ENCODE measurements at places on chromosomes 7 and 10. TPM values are rescaled to one million over a fixed set of nuclear protein-coding genes. Genes with fewer than 3 reads are reported as not detected.
A peak's percentile ranks its signal among the peaks of the same experiment; 100 is the strongest.

DNA sequence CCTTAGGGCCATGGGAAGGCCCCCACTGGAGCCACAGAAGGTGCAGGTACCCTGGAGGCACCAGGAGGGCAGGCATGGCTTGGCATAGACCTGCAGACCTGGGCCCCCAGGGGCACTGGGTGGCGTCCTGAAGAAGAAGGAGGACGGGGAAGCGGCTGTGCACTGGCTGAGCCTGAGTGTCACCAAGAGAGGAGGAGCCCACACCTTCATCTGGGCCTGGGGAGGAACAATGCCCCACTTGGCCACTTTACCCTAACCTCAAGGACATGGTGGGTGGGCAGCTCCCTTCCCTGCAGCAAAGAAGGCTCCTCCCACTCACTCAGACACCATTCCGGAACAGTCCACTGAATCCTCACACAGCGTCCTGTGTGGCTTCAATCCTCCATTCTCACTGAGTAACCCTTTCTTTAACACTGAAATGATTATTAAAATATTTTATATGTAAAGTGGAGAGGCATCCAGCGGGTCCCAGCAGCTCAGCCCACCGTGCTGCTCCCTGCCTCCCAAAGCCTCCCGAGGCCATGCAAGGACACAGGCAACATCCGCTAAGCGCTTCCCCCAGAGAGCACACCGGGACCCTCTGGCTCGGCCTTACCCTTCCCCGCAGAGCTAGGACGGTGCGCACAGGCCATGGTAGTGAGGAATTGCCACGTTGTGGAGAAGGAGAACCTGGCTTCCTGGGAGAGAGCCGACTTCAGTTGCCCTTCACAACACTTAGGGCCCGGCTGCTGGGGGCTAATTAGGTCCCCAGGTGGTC lies 516.7 kb upstream of the MGMT start:
- H3K27me3 ChIP-seq = peaks cover 3% of the 10 kb centered on the region
- H3K4me1 ChIP-seq = no peaks in the 10 kb centered on the region
- H3K4me3 ChIP-seq = no peak overlapping the region
- H3K27ac ChIP-seq = no peak overlapping the region

DNA sequence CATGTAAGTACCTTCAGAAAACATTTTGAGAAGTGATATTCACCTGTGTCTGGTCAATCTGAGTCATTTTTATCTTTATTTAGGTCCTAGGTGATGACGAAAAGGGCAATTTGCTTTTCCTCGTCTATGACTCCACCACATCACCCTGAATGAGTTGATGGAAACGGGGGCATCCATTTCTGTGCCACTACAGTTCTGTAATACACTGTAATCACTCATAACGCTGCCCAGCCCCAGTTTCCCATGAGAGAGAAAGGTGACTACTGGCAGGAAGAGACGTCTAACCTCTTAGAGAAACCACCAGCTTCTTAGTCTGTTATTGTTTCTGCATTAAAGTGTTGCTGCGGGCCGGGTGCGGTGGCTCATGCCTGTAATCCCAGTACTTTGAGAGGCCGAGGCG lies 205.3 kb upstream of the MKLN1 start:
- H3K4me3 ChIP-seq = no peak overlapping the region
- peaks cover 2% of the 10 kb centered on the region for H3K36me3 ChIP-seq
- no peak overlapping the region for H3K27ac ChIP-seq
- no peaks in the 10 kb centered on the region for H3K4me1 ChIP-seq

DNA sequence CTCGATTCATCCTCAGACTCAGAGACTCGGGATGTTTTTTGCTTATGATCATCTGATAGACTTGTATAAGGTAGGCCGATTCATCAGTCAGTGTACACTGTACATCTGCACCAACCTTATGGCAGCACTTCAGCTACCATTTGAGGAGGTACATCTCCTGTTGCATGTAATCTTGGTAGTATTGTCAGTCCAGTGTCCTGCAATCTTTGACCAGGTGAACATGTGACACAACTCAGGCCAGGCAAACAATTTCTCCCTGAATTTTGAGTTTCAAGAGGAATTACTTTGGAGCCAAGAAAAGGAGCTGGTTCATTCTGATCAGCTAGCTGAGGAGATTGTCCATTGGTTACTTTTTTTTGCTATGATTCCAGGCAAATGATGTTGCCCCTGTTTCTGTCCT lies 19.7 kb upstream of the WASL start:
- no peak overlapping the region for H3K4me3 ChIP-seq
- no peak for DNase-seq
- peaks cover 5% of the 10 kb centered on the region for H3K27me3 ChIP-seq
- H3K27ac ChIP-seq = no peak overlapping the region

GRCh38 chr7:88457320-88457719 lies 150.6 kb upstream of the STEAP4 start:
- no peaks in the 10 kb centered on the region for H3K36me3 ChIP-seq
- no peak for DNase-seq
- H3K27me3 ChIP-seq = no peaks in the 10 kb centered on the region
- no peaks in the 10 kb centered on the region for H3K4me1 ChIP-seq

DNA sequence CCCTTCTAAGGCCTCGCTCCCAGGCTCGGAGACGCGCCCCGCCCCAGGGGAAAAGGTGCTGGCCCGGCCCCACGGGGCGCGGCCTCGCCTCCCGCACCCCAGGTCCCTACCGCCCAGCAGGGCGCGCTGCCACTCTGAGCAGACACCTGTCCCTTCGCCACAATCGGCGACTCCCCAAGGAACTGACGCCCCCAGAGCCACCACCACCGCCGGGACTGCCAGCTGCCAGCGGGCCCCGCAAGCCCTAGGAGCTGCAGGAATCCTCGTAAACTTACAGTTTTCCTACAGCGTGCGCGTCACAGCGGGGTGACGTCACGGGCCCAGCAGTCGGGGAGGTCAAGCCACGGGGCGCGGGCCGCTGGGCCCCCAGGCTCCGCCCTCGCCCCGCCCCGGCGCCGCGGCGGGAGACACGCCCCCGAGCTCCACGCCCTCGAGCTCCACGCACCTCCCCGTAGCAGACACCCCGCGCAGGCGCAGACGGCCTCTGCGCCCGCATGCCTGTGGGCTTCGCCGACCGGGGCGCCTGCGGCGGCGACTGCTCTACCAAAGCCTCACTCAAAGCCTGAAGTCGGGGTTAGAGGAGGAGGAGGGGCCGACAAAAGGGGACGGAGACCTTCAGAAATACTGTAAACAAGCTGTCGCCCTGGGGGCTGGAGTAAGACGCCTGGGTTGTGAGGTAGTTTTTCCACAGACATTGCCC lies at the start of gene ZNF438:
TSS of gene ZNF438 (minus strand) at position 308 of the 700 bp plus-strand sequence. CDS start 154,831 bp downstream, outside the sequence.
- H3K4me3 ChIP-seq = peak within 1 kb of the TSS; percentile 83
- peak; percentile 95 for DNase-seq
- H3K27ac ChIP-seq = peak within 1 kb of the TSS; percentile 97
- H3K27me3 ChIP-seq = no peaks in the 10 kb centered on the region
- peaks cover 2% of the 10 kb centered on the region for H3K36me3 ChIP-seq

GRCh38 chr7:107001490-107001889 lies 43.0 kb upstream of the PRKAR2B start:
- H3K27me3 ChIP-seq = peaks cover 7% of the 10 kb centered on the region
- H3K4me3 ChIP-seq = no peak overlapping the region
- H3K4me1 ChIP-seq = no peaks in the 10 kb centered on the region
- H3K36me3 ChIP-seq = no peaks in the 10 kb centered on the region
- no peak for DNase-seq
- H3K27ac ChIP-seq = no peak overlapping the region

DNA sequence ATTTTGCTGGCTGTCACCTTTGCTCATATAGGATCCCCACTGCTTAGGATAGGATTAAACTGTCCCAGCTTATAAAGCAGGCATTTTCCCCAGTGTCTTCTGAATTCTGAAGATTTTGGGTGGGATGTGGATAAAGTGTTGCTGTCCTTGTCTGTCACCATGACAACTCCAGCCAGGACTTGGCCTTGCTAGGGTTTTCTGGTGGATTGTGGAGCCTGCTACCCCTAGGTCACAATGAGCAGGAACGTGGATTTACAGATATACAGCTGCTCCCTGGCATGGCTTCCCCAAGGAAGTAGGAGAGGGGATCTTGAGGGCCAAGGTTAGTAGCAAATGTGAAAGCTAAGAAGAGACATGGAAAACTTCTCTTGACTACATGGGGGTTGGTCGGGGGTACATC lies 220.7 kb downstream of the WDR11 start:
- no peaks in the 10 kb centered on the region for H3K4me1 ChIP-seq
- DNase-seq = no peak
- H3K27ac ChIP-seq = no peak overlapping the region
- peaks cover 2% of the 10 kb centered on the region for H3K36me3 ChIP-seq
- no peak overlapping the region for H3K4me3 ChIP-seq

GRCh38 chr7:49766966-49767365 lies 6.5 kb upstream of the VWC2 start:
- H3K4me1 ChIP-seq = no peaks in the 10 kb centered on the region
- DNase-seq = no peak
- H3K36me3 ChIP-seq = no peaks in the 10 kb centered on the region
- H3K27ac ChIP-seq = no peak overlapping the region
- H3K27me3 ChIP-seq = peaks cover 35% of the 10 kb centered on the region

DNA sequence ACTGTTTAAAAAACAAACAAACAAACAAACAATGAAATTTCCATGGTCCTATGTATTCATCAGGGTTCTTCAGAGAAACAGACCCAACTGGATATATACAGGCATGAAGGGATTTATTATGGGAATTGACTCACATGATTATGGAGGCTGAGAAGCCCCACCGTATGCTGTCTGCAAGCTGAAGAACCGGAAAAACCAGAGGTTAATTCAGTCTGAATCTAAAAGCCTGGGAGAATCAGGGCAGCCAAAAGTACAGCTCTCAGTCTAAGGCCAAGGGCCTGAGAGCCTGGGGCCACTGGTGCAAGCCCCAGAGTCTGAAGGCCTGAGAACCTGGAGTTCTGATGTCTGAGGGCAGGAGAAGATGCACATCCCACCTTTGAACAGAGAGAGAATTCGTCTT lies 163.5 kb downstream of the MDFIC start:
- H3K4me3 ChIP-seq = no peak overlapping the region
- no peaks in the 10 kb centered on the region for H3K27me3 ChIP-seq
- no peak overlapping the region for H3K27ac ChIP-seq
- no peaks in the 10 kb centered on the region for H3K4me1 ChIP-seq

GRCh38 chr7:55516409-55516808 lies 55.9 kb downstream of the VOPP1 start:
- H3K4me1 ChIP-seq = peaks cover 12% of the 10 kb centered on the region
- peaks cover 21% of the 10 kb centered on the region for H3K36me3 ChIP-seq
- no peak for DNase-seq
- no peak overlapping the region for H3K4me3 ChIP-seq
- H3K27me3 ChIP-seq = no peaks in the 10 kb centered on the region

DNA sequence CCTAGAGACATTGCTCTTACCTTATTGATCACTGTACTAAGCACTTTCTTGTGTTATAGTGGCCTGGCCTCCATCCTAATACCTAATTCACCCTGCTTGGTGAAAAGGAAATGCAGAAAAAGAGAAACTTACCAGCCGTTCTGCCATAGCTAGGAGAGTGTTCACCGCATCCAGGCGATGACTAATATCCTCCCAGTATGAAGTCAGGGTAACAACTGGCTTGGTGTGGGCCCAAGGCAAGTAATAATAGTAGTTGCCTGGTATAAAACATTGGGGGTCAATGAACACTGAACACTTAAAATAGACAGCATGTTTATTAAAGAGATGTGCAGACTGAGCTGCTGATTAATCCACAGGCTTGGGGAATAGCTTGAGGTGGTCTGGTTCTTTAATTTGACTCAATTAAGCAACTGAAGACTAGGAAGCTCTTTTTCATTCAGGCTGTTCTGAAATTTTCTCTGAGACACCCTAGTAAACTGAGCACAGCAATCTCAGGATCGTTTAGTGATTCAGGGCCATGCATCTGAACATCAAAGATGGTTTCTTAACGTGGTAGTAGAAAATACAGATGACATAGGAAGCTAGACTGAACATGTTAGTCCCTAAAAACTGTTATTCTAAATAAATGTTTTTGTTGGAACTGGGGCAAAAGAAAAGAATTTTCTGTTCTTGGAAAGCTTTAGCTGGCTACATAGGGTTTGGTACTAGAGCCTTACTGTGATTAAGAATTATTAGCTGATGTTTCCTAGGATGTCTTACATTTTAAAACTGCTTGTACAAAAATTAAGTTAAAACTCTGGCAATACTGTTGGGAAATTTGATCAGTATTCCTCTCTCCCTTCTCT lies 102.2 kb downstream of the MYOF start:
- peak; percentile 53 for DNase-seq
- H3K27me3 ChIP-seq = peaks cover 3% of the 10 kb centered on the region
- H3K27ac ChIP-seq = peak overlapping the region; percentile 96
- peaks cover 35% of the 10 kb centered on the region for H3K4me1 ChIP-seq

DNA sequence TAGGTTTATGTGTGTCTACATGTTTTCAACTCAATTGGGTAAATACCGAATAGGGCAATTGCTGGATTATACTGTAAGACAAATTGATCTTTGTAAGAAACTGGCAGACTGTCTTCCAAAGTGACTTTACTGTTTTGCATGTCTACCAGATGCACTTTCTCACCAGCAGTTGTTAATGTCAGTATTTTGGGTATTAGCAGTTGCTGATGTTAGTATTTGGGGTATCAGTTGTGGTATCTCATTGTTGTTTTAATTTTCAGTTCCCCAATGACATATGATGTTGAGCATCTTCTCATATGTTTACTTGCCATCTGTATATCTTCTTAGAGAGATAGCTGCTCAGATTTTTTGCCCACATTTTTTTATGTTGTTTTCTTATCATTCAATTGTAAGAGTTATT lies 10.6 kb downstream of the PDE6C start:
- peaks cover 23% of the 10 kb centered on the region for H3K27me3 ChIP-seq
- H3K27ac ChIP-seq = no peak overlapping the region
- DNase-seq = no peak
- no peak overlapping the region for H3K4me3 ChIP-seq

- no peaks in the 10 kb centered on the region for H3K27me3 ChIP-seq
- no peak overlapping the region for H3K27ac ChIP-seq
- H3K4me1 ChIP-seq = no peaks in the 10 kb centered on the region
- H3K4me3 ChIP-seq = no peak overlapping the region
- DNase-seq = no peak
These were observed 350.6 kb downstream of the TFEC start for GRCh38 chr7:115679976-115680375.

DNA sequence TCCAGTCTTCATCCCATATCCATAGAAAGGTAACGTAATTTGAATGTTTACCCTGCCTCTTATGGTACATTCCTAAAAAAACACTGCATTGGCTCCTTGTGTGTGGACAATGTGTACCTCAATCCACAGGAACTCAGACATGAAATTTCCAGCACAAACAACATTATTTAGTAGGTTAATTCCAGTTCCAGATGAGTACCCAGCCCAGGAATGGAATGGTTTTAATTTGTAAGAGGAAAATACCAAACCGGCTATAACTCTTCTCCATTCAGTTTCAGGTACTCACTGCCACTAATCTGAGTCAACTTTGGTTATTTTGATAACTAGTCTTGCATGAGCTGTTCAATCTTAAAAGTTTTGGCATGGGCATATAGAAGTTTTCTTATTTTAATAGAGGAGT lies 39.0 kb downstream of the TFPI2 start:
- H3K36me3 ChIP-seq = no peaks in the 10 kb centered on the region
- H3K27ac ChIP-seq = no peak overlapping the region
- peaks cover 12% of the 10 kb centered on the region for H3K27me3 ChIP-seq

GRCh38 chr7:46744957-46745706 lies 824.1 kb upstream of the IGFBP3 start:
- DNase-seq = no peak
- no peak overlapping the region for H3K4me3 ChIP-seq
- H3K27me3 ChIP-seq = no peaks in the 10 kb centered on the region
- H3K27ac ChIP-seq = no peak overlapping the region
- no peaks in the 10 kb centered on the region for H3K36me3 ChIP-seq

The CTTNBP2 gene
- not detected for total RNA-seq

The TSPAN15 gene
- total RNA-seq = 0.60 TPM

The CLCN1 gene
- 0.06 TPM for total RNA-seq

The XRCC2 gene
- total RNA-seq = 21.3 TPM

Data from activated naive CD8-positive, alpha-beta T cell treated with anti-CD3 and anti-CD28 coated beads for 36 hours (primary cell).